ENCODE measurements at places on chromosomes 11 and 22. TPM values are rescaled to one million over a fixed set of nuclear protein-coding genes. Genes with fewer than 3 reads are reported as not detected.

Gene OOSP4A
- 0.40 TPM for total RNA-seq

Gene EHF
- total RNA-seq: 0.76 TPM

Gene OR52N4
- total RNA-seq: not detected

Gene TMA7B
- 11.2 TPM for total RNA-seq

Gene BBOX1
- total RNA-seq: not detected

Gene CPSF7
- total RNA-seq: 84.6 TPM

Gene FAM118B
- total RNA-seq: 19.0 TPM
